ENCODE measurements at places on chromosomes 2 and 18. TPM values are rescaled to one million over a fixed set of nuclear protein-coding genes. Genes with fewer than 3 reads are reported as not detected.

The FZD7 gene
- not detected for polyA plus RNA-seq

The IGFBP2 gene
- polyA plus RNA-seq = not detected

The CDKL4 gene
- not detected for polyA plus RNA-seq

The LRP2 gene
- not detected for polyA plus RNA-seq

The DYSF gene
- polyA plus RNA-seq = not detected

The CCDC121 gene
- polyA plus RNA-seq = 0.79 TPM

The ESPNL gene
- polyA plus RNA-seq = not detected

The ITPRIPL1 gene
- 10.3 TPM for polyA plus RNA-seq

Data from CD4-positive, alpha-beta memory T cell (primary cell).